ENCODE measurements at places on chromosomes 4 and X. TPM values are rescaled to one million over a fixed set of nuclear protein-coding genes. Genes with fewer than 3 reads are reported as not detected.

GRCh38 chrX:151346931-151347543 lies 50.0 kb upstream of the VMA21 start:
- DNase-seq: no peak

GRCh38 chrX:70196961-70197720 lies 19.9 kb downstream of the DGAT2L6 start:
- DNase-seq: peak; percentile 59

GRCh38 chr4:1862055-1862911 lies 6.3 kb upstream of the LETM1 start:
- no peak for DNase-seq

- no peak for DNase-seq
These were observed 1044.2 kb downstream of the GLUD2 start for GRCh38 chrX:122091571-122091970.

DNA sequence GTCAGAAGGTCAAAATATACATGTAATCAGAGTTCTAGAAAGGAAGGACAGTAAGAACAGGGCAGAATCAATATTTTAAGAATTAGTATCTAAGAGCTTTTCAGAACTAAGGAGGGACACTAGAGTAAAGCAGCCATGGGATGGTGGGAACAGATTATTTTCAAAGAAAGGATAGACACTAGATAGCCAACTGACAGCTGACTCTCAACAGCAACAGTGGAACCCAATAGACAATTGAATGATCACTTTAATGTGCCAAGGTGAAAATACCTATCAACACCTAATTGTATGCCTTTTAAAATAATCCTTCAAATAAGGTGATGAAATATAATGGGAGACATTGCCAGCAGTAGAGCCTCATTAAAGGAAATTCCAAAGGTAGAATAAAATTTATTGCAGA lies 26.5 kb upstream of the CCDC160 start:
- no peak for DNase-seq

DNA sequence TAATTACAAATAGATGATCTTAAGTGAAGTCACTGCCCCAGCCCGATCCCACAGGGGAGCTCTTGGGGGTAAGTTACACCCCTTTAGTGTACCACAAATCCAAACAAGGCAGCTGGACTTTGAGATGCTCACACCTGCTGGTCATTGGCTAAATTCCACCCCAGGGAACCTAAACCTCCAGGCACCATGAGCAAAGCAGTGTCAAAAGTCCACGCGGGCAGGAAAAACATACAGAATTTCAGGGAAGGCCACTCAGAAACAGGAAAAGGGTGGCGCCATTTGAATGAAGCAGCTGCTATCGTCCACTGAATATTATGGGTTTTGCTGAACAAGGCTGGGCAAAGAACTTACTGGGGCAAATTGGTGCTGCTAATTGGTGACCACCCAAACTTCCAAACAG lies 30.9 kb downstream of the SUPT20HL1 start:
- no peak for DNase-seq

- no peak for DNase-seq
These were observed 23.0 kb upstream of the RADX start for GRCh38 chrX:106588801-106589200.

DNA sequence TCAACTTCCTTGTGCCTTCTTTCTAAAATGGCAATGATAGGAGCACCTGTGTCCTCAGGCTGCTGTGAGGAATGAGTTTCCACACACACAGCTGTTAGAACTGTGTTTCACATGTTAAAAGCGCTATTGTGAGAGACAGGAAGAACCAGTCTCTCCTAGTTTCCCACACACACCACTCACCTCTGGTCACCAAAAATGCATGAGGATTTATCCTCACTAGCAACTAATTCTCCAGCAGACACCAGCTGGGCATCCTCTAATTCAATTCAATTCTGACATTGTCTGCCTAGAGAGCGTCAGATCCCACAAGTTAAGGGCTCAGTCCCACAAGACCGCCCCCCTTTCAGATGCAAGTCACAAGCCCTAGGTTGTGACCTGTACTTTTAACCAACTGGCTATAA lies 29.0 kb upstream of the SLC2A9 start:
- no peak for DNase-seq

- no peak for DNase-seq
These were observed 29.2 kb downstream of the FHIP1A start for GRCh38 chr4:151438154-151438553.

DNA sequence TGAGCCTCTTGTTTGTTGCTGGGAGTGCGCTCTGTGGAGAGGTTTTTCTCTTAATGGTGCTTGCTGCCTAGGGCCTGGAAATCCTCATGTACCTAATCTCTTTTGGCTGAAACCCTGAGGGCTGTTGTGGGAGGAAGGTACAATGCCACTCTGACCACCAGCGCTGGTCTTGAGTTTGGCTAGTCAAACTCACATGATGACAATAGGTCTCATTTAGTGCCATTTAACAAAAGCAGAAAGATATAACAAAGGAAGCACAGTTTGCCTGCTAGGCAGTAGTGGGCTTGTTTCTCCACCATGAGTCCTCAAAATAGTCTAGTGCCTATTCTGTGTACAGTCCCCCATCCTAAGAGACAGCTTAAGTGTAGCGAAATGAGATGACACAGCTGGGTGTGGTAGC lies 111.3 kb downstream of the TSPAN7 start:
- DNase-seq: no peak

- no peak for DNase-seq
These were observed 24.9 kb downstream of the JAKMIP1 start for GRCh38 chr4:6175426-6175825.

DNA sequence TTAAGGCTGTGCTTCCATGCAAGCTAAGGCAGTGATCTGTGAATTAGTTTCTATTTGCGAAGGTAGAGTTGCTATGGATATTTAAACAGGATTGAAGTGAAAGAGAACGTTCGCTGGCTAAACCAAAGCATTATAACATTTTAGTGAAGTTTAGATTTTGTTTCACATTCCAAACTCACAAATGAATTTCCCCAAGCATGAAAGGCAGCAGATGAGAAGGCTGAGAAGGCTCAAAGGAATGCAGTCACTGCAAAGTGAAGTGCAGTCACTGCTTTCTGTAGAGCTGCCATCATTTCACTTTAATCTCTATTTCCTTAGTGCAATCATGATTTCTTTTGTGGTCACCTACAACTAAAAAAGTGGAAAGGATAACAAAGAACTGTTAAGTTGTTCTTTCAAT lies 334.7 kb upstream of the NR3C2 start:
- no peak for DNase-seq

- no peak for DNase-seq
These were observed 3.1 kb downstream of the COX18 start for GRCh38 chr4:73066445-73066844.

DNA sequence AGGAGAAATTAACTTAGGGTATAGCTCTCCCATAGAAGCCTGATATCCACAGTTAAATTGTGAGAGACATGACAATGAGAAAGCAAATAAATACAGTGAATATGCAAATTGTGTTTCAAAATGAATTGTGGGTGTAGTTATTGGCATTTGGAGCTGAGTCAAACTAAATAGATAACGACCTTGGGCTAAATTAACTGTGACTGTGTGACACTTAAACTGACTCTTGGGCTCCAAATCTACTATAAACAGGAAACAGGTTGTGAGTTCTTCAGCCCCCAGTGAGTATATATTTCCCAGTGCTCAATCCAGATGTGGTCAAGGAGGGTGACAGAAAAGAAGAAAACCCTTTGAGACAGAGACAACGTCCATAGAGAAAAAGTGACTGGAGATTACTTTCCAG lies 11.3 kb upstream of the MAGEA10 start:
- DNase-seq: no peak

The UGT2B7 gene
- not detected for polyA plus RNA-seq

The IBSP gene
- not detected for polyA plus RNA-seq

The JCHAIN gene
- polyA plus RNA-seq: 9.3 TPM

The ZIC3 gene
- polyA plus RNA-seq: not detected

The IL3RA gene
- polyA plus RNA-seq: not detected

The ARMCX2 gene
- polyA plus RNA-seq: 66.2 TPM

Data from fibroblast of lung (primary cell).